ENCODE measurements at places on chromosomes 12 and 14. TPM values are rescaled to one million over a fixed set of nuclear protein-coding genes. Genes with fewer than 3 reads are reported as not detected.

Gene PLEKHG7
- total RNA-seq = not detected

Gene TNS2
- total RNA-seq = 31.3 TPM

Gene SIX4
- 7.5 TPM for total RNA-seq

Gene TSPAN9
- total RNA-seq = 6.1 TPM

Gene FGD6
- total RNA-seq = 4.9 TPM

Gene FZD10
- not detected for total RNA-seq

Gene A2M
- total RNA-seq = 0.85 TPM

Gene KRT2
- total RNA-seq = not detected

All from A375 (cell line).